ENCODE measurements at places on chromosomes 5 and 9.

DNA sequence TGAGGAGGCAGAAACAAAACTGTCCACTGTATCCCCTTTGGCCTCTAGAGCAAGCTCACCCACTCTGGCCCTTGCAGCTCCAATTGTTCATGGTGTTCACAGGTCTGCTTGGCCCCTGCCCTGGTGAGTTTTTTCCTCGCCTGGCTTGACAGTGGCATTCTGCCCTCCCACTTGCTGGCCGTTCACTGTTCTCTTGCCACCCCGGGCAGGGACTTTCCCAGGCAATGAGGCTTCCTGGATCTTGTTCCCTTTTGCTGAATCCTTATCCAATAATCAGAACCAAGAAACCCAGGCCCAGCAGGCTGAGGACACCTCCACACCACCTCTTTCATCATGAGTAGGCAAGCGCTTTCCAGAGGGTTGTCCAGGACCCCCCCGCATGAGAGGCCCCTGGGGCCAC, 31.2 kb downstream of the ZNF618 start:
- DNase-seq = no peak

DNA sequence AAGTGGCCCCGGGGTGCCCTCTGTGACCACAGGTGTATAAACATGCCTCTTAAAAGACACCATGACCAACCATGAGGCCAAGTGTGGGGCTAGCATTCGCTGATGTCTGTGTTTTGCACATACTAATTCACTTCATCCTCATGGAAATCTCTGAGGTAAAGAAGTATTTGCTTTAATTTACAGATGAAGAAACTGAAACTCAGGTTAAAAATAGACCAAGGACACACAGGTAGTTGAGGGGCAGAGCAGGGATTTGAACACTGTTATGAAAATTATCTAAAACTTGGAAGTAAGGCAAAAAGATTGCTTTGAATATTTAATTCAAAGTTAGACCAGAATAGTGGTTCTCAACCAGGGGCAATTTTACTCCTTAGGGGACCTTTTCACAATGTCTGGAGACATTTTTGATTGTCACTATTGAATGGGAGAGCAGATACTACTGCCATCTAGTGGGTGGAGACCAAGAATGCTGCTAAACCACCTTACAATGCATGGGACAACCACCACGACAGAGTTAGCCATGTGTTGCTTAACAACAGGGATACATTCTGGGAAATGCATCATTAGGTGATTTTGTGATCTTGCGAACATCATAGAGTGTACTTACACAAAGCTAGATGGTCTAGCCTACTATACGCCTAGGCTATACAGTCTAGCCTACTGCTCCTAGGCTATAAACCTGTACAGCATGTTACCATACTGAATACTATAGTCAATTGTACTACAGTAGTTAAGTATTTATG, 8.0 kb upstream of the FXN start:
- DNase-seq = peak; percentile 13

GRCh38 chr5:171654881-171655280, 130.7 kb upstream of the SMIM23 start:
- DNase-seq = no peak

DNA sequence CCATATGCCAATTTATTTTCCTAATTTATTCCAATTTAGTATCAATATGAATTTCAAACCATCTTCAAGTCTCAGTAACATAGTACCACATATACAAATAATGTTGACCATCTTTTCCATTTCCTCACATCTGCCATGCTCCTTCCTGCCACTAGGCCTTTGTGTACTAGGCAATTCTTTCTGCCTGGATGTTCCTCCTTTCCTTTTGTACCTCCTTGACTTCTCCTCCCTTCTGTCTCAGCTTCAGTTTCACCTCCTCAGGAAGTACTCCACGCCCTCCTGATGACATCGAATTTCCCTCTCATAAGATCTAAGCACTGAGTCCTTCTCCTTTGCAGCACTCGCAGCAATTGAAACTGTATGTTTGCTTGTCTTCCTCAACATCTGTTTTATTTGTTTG, 53.9 kb downstream of the MEF2C start:
- DNase-seq = no peak

DNA sequence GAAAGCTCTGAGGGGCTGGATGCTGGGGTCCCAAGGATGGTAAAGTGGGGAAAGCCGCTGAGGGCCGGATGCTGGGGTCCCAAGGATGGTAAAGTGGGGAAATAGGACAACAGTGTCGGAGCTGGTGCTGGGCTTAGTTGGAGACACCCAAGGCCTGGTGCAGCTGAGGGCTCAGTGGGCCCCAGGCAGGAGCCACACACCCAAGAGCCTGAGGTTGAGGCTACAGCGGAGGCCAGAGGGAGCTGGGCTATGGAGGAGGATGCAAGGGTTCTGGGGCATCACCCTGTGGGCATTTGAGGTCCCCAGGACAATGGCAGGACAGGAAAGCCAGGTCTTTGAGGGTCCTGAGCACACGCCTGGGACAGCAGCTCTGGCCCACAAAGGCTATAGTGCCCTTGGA, 19.1 kb upstream of the SLC9A3 start:
- DNase-seq = no peak

DNA sequence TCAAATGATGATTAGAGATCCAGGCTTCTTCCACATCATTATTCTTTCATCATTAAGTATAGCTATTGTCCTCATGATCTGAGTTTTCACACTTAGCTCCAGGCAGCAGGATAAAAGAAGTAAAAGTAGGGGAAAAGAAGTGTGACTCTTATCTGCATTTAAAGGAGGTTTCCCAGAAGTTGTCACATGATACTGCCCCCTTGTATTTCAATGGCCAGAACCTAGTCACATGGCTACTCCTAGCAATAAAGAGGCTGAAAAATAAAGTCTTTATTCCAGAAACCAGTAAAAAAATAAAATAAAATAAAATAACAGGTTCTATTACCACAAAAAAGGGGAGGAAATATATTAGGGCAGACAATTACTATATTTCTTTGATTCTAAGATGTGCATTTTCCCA, 5.3 kb upstream of the NDUFS4 start:
- DNase-seq = no peak

DNA sequence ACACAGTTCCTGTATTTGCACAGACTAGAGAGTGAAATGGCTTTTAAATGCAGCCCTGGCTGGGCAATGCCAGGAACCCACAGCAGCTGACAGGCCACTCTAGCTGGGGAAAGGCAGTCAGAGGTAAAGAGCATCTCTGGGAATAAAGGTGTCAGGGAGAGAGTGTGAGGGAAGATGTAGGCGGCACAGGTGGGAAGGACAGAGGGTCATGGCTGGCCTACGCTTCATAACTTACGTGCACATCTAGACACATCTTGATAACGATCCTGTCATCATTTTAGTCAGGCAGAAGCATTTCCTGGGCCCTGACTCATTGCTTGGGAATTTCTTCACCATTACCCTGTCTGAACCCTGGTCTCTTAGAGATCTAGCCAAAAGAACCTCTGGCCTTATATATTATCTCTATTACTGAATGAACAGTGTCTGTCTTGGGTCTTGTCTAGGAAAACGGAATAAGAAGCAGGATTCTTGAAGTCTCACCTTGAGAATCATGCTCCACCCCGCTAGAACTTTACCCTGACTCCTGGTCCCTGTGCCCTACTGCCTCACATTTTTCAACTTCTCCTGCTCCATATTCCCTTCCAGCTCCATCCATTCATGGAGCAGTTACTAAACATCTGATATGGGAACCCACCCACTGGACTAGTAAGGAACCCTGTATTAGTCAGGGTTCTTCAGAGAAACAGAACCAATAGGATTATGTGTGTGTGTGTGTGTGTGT, 106.4 kb upstream of the ELL2 start:
- DNase-seq = no peak

Measured in NCI-H510A treated with DMSO at 0.1 percent for 48 hours (cell line).